ENCODE measurements at places on chromosomes 1 and 21.

- no peak for DNase-seq
Measured at GRCh38 chr1:51346086-51346942, 16.0 kb upstream of the TTC39A start.

DNA sequence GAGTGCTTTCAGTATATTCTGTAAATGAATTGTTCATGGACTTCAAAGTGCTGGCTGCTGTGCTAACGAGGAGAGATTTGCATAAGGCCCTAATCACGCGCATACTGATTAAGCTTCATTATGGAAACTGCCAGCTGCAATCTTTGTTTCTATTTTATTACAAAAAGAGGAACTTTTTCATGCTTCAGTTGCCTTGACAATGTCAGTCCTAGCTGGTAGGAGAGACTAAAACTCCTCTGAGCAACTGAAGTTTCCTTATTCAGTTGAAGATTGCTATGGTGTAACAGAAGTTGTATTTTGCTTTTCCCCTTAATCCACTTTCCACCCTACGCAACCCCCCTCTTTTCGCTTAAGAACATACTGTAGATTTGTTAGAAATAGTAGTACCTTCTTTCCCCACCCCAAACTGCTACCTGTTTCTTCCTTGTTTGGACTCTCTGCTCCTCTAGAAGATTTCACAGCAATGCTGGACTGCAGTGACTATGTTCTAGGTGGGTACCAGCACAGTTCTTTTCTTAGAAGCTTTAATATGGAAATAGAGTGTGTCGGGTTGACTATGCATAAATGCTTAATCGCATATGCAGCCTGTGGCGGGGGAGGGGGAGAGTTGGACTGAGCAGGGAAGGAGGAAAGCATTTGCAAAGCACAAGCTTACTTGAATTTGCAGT lies 108.3 kb downstream of the POU2F1 start:
- no peak for DNase-seq

DNA sequence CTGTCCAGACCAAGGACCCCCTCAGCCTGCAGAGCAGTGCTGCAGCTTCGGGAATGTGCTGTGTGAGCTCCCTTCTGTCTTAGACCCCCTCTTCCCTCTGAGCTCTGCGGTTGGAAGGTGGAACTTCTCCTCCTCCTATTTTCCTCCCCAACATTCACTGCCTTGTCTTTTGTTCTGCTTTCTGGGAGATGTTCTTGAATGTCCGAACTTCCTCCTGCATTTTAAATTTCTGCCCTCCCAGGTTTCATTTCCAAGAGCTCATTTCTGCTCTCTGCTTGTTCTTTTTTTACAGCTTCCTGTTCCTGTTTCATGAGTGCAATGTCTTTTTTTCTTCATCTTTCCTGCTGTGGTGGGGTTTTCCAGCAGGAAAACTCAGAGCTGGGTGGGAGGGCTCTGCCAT lies 29.3 kb downstream of the RRP1 start:
- no peak for DNase-seq

- DNase-seq: no peak
Measured at GRCh38 chr1:61869691-61870109, 127.4 kb downstream of the PATJ start.
